ENCODE measurements at places on chromosomes 16 and 17.

- DNase-seq = no peak
Measured at GRCh38 chr16:49275870-49276269, 5.8 kb downstream of the CBLN1 start.

- DNase-seq = no peak
Measured at GRCh38 chr17:65360961-65361552, 200.4 kb downstream of the AXIN2 start.

GRCh38 chr16:65054457-65054856 is 67.4 kb downstream of the CDH11 start:
- DNase-seq = no peak

DNA sequence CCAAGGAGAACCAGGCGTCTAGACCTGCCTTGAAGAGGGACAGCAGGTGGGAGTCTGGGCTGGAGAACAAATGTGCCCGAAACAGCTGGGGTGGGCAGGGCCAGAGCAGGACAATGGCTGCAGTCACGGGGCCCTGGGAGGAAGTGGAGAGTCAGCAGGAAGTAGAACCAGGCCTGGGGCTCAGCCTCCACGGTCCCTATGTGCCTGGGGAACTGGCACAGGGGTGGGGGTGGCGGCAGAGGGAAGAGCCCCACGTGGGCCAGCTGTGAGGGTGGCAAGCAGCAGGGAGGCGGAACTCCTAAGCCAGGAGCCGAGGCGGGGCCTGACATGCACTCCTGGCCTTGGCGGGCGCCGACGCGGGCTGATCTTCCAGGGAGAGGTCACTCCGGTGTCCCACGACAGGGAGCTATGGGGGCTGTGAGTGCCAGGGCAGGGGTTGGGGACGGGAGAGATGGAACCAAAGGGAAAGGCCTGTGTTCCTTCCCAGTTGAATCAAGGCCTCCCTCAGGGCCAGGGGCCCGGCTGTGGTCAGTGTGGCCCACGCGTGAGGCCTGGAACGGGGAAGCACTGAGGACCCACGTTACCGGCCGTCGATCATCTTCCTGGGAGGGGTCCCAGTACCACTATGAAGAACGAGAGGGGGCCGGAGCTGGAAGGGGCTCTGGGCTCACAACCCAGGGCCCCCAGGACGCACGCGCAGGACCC is 42.7 kb downstream of the TIMM22 start:
- no peak for DNase-seq

GRCh38 chr16:89444151-89444723 is 46.1 kb downstream of the ANKRD11 start:
- no peak for DNase-seq

DNA sequence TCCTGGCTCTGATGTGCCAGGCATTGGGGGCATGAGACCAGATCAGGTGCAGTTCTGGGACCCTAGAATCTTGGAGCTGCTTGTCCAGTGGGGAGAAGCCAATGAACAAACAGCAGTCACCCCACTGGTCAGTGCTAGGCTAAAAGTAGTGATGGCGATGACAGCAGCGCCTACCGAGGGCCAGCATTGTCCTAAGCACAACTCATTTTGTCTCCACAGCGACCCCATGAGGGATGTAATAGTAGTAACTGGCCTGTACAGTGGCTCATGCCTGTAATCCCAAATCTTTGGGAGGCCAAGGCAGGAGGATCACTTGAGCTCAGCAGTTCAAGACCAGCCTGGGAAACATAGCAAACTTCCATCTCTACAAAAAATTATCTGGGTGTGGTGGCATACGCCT is 6.2 kb downstream of the SMCR8 start:
- no peak for DNase-seq

GRCh38 chr16:19696328-19696727 is 21.7 kb downstream of the KNOP1 start:
- peak; percentile 91 for DNase-seq

- DNase-seq = peak; percentile 31
Measured at GRCh38 chr16:87635541-87636049, 33.3 kb downstream of the JPH3 start.

All from fibroblast of gingiva (primary cell).